ENCODE measurements at places on chromosomes 2 and 18. TPM values are rescaled to one million over a fixed set of nuclear protein-coding genes. Genes with fewer than 3 reads are reported as not detected.

- H3K4me3 ChIP-seq, result no peak overlapping the region
- H3K27ac ChIP-seq, result no peak overlapping the region
- no peaks in the 10 kb centered on the region for H3K4me1 ChIP-seq
- H3K36me3 ChIP-seq, result no peaks in the 10 kb centered on the region
Measured at GRCh38 chr2:211477537-211478275, 921.3 kb downstream of the CPS1 start.

DNA sequence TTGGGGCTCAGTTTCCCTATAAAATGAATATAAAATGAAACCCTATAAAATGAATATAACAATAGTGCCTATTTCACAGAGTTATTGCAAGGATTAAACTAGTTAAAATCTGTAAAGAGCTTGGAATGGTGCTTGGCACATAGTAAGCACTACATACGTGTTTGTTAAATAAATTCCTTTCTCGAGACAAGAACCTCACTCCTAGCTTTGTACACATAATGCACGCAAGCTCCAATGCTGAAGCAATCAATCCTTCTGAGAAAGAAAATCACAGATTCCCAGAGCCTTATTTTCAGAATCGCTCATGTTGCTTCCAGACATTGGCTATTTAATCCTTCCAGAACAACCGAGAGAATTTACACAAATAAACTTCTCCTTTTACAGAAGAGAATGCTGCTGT is 440.9 kb downstream of the IRS1 start:
- H3K27me3 ChIP-seq, result no peaks in the 10 kb centered on the region
- no peaks in the 10 kb centered on the region for H3K36me3 ChIP-seq
- no peak for DNase-seq
- H3K27ac ChIP-seq, result no peak overlapping the region

Gene PRKAG3
- total RNA-seq, result not detected

Gene TNP1
- not detected for total RNA-seq

Gene ARHGEF33
- 0.06 TPM for total RNA-seq

- no peak overlapping the region for H3K27ac ChIP-seq
- no peaks in the 10 kb centered on the region for H3K4me1 ChIP-seq
- H3K4me3 ChIP-seq, result no peak overlapping the region
- no peaks in the 10 kb centered on the region for H3K36me3 ChIP-seq
Measured at GRCh38 chr2:55743583-55743982, 49.9 kb upstream of the PNPT1 start.

GRCh38 chr18:50079571-50080295 is 115.2 kb downstream of the MYO5B start:
- no peak for DNase-seq
- no peak overlapping the region for H3K4me3 ChIP-seq
- no peaks in the 10 kb centered on the region for H3K27me3 ChIP-seq
- peaks cover 18% of the 10 kb centered on the region for H3K4me1 ChIP-seq
- H3K27ac ChIP-seq, result peak overlapping the region; percentile 94

- no peaks in the 10 kb centered on the region for H3K36me3 ChIP-seq
- H3K27ac ChIP-seq, result peak overlapping the region; percentile 80
- peaks cover 17% of the 10 kb centered on the region for H3K4me1 ChIP-seq
- DNase-seq, result peak; percentile 16
Measured at GRCh38 chr2:204321027-204321800, 224.1 kb upstream of the PARD3B start.

Gene UGT1A8
- total RNA-seq, result 0.46 TPM

Gene NEU4
- total RNA-seq, result not detected

Gene SLC23A3
- total RNA-seq, result 1.7 TPM

Gene ADGRF3
- total RNA-seq, result not detected

GRCh38 chr2:225276207-225276606 is 123.3 kb upstream of the NYAP2 start:
- H3K4me1 ChIP-seq, result peaks cover 12% of the 10 kb centered on the region
- DNase-seq, result no peak
- no peak overlapping the region for H3K27ac ChIP-seq

- no peaks in the 10 kb centered on the region for H3K36me3 ChIP-seq
- peaks cover 30% of the 10 kb centered on the region for H3K4me1 ChIP-seq
- no peak overlapping the region for H3K4me3 ChIP-seq
Measured at GRCh38 chr2:178282075-178282815, 87.9 kb downstream of the OSBPL6 start.

DNA sequence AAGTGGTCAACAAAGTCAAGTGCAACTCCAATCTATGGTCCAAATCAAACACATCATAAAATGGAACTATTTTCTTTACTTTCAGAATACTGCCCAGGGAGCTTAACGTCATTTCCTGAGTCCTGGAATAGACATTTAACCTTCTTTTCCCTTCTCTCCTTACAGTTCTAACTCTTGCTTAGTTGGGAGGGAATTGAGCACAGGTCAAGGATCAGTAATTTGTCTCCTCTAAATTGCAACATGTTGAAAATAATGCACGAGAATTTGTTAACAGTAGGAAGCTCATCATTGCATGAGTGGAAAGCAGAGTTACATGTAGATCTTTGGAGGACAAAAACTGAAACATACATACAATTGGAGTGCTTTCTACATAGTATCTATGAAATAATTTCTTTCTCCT is 87.7 kb downstream of the MEP1B start:
- H3K4me1 ChIP-seq, result peaks cover 12% of the 10 kb centered on the region
- H3K36me3 ChIP-seq, result no peaks in the 10 kb centered on the region
- no peak overlapping the region for H3K27ac ChIP-seq
- no peak overlapping the region for H3K4me3 ChIP-seq
- no peak for DNase-seq

- no peak overlapping the region for H3K4me3 ChIP-seq
- H3K36me3 ChIP-seq, result no peaks in the 10 kb centered on the region
- H3K27ac ChIP-seq, result no peak overlapping the region
- H3K4me1 ChIP-seq, result no peaks in the 10 kb centered on the region
- H3K27me3 ChIP-seq, result peaks cover 46% of the 10 kb centered on the region
Measured at GRCh38 chr2:164015328-164016123, 279.7 kb upstream of the FIGN start.

Gene RUFY4
- not detected for total RNA-seq

Gene ANKRD62
- not detected for total RNA-seq

Gene CCDC74A
- 6.5 TPM for total RNA-seq

Gene C2orf78
- total RNA-seq, result not detected

DNA sequence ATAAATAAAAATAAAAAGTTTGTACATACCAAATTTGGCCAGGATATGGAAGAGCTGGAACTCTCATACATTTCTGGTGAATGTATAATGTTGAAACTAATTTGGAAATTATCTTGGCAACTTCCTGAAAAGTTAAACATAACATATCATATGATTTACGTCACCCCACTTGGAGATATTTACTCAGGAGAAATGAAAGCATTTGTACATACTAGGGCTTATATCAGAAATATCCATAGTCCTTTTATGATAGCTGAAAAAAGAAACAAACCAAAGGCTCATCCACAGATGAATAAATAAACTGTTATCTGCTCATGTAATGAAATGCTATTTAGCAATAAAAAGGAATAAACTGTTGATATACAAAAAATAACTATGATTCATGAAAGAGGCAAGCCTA is 318.2 kb upstream of the NRXN1 start:
- no peaks in the 10 kb centered on the region for H3K4me1 ChIP-seq
- no peak overlapping the region for H3K4me3 ChIP-seq
- peak overlapping the region; percentile 56 for H3K27ac ChIP-seq
- peak; percentile 59 for DNase-seq
- no peaks in the 10 kb centered on the region for H3K36me3 ChIP-seq
- H3K27me3 ChIP-seq, result no peaks in the 10 kb centered on the region

- no peak for DNase-seq
- peaks cover 17% of the 10 kb centered on the region for H3K4me1 ChIP-seq
- H3K27me3 ChIP-seq, result no peaks in the 10 kb centered on the region
- H3K36me3 ChIP-seq, result no peaks in the 10 kb centered on the region
- H3K4me3 ChIP-seq, result no peak overlapping the region
Measured at GRCh38 chr2:197513915-197514314, 2.0 kb upstream of the MOB4 start.

DNA sequence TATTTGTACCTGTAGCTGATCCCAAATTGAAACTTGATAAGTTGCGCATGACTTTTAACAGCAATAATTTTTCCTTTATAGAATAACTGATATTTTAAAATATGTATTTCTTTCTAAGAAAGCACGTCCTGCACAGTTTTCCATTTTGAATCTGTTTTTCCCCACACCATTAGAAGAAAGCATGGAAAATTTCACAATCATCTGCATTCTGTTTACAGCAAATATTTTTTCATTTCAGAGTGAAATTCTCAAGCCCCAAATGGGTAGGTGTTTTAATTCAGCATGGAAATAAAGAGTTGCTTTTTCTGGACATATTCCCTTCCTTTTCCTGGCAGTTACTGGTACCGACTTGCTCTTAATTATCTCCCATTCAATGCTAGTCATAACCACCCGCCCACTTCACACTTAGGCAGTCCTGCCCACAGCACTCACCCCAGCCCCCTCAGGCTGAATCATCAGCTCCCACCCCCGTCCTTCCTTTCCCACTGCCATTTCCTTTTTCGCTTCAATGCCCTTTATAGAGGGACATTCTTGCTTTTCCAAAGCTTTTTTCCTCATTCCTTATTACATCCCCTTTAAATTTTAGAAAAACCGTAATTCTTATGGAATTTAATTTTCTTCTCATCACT is 89.2 kb upstream of the GLS start:
- DNase-seq, result peak; percentile 63
- H3K4me1 ChIP-seq, result peaks cover 27% of the 10 kb centered on the region
- H3K36me3 ChIP-seq, result no peaks in the 10 kb centered on the region
- H3K27ac ChIP-seq, result peak overlapping the region; percentile 65

GRCh38 chr18:32252141-32252860 is 62.5 kb downstream of the MEP1B start:
- H3K4me1 ChIP-seq, result no peaks in the 10 kb centered on the region
- no peak for DNase-seq
- peaks cover 16% of the 10 kb centered on the region for H3K27me3 ChIP-seq
- H3K36me3 ChIP-seq, result no peaks in the 10 kb centered on the region
- no peak overlapping the region for H3K27ac ChIP-seq
- no peak overlapping the region for H3K4me3 ChIP-seq

Gene GALNT14
- total RNA-seq, result 12.7 TPM

DNA sequence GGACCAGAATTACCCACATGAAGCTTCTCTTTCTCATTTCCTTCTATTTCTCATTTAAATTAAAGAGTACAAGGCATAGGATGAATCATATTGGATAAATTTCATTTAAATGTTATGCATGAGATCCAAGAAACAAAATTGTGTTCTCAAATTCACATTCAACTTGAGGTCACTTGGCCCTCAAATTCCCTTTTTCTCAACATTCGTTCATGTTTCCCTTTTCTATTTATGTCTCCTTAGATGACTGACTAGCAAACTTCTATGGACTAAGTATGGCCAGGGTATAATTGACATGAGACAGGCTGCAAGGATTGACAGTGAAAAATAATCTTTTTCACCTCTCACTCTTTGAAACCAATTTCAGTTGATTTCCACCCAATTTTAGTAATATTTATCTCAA is 4.0 kb upstream of the LDLRAD4 start:
- H3K4me1 ChIP-seq, result no peaks in the 10 kb centered on the region
- H3K27me3 ChIP-seq, result peaks cover 75% of the 10 kb centered on the region
- H3K36me3 ChIP-seq, result no peaks in the 10 kb centered on the region
- DNase-seq, result no peak
- H3K4me3 ChIP-seq, result no peak overlapping the region

DNA sequence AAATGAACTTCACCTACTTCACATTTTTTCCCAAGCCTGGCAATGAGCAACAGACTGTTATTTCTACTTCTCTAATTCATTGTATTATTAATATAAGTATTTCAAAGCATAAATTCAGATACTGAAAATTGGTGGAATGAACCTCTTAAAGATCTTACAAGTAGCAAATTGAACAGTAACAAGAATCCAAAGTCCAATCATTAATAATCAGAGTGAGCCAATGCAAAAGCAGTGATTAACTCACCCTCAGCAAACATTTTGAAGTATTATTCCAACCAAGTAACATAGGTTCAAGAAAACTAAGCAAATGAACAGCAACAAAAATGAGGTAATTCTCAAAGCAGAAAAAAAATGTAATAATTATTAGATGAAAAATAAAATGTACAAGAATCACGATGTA is 288.1 kb upstream of the ZC3H15 start:
- DNase-seq, result no peak
- no peak overlapping the region for H3K27ac ChIP-seq
- H3K4me3 ChIP-seq, result no peak overlapping the region
- H3K36me3 ChIP-seq, result no peaks in the 10 kb centered on the region

DNA sequence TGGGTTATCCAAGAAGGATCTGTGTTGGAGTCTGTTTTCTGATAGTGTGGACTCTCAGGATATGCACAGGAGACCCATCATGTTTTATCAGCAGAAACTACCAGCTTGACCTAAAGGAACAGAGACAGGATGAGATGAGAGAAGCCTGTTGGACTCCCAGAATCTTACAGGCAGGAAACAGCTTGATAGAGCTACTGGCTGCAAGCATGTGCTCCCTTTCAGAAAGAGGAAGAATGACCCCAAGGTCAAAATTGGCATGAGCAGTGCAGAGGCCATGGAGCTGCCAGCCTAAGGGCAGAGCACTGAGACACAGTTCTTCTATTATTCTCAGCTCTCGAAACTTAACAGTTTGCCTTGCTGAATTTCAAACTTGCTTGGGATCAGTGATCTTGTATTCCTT is 135.2 kb upstream of the NFATC1 start:
- H3K27ac ChIP-seq, result no peak overlapping the region
- no peaks in the 10 kb centered on the region for H3K4me1 ChIP-seq
- no peaks in the 10 kb centered on the region for H3K27me3 ChIP-seq
- no peaks in the 10 kb centered on the region for H3K36me3 ChIP-seq

Gene SAG
- total RNA-seq, result not detected

Gene ZNF521
- total RNA-seq, result 0.04 TPM

DNA sequence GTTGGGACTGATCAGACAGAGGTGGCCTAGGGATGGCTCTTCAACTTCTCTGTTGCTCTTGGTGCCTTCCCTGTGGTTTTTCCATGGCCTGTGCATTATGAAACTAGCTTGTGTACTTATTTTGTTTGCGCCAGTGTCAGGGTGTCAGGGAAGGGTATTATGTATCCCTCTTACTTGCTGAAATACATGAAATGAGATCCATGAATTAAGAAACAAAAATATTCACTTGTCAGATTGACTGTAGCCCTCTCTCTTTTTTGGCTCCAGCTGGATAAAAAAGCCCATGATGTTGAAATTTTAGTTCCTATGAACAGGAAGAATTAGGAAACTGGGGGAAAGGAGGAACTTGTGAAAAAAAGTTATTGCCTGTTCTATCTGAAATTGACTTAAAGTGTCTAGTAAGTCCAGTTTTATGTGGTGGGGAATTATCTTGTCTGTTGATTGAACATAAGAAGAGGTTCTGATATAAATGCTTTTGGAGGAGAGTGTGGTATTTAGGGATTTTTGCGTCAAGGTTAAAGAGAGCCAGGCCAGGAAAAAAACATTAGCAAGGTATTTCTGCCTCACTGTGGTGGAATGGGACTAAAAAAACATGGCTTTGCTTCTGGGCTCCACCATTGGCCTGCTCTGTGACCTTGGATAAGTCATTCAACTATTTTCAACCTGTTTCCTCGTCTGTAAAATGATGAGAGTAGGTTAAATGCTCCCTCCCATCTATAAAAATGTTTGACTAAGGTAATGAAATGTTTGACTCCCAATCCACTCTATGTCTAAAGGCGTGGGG is 12.0 kb downstream of the UGP2 start:
- H3K27me3 ChIP-seq, result no peaks in the 10 kb centered on the region
- H3K4me3 ChIP-seq, result no peak overlapping the region
- peaks cover 15% of the 10 kb centered on the region for H3K4me1 ChIP-seq
- H3K27ac ChIP-seq, result no peak overlapping the region
- DNase-seq, result no peak
- peaks cover 14% of the 10 kb centered on the region for H3K36me3 ChIP-seq

Gene MARCO
- not detected for total RNA-seq

Gene IL36B
- not detected for total RNA-seq

Gene TFCP2L1
- 3.5 TPM for total RNA-seq

Gene COL5A2
- total RNA-seq, result 56.2 TPM
